Activated CD8-positive, alpha-beta memory T cell treated with anti-CD3 and anti-CD28 coated beads for 1 hour (primary cell): ENCODE measurements at places on chromosomes 16 and 17.
A peak's percentile ranks its signal among the peaks of the same experiment; 100 is the strongest.

DNA sequence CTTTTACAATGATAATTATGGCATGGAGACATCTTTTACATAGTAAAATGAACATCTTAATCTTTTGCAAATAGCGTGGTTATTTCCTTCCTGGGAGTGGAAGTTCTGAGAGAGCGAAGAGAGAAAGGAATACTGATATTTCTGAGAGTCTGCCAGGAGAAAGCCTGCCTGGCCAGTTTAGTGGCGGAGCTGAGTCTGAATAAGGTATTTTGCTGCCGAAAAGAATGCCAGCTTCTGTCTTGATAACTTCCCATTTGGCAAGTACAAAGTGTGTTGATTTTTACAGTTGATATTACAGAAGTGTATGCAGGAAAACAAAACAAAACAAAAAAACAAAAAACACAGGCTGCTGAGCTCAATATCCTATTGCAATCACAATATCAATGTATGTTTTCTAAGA is 55.9 kb downstream of the KCNJ2 start:
- no peak for DNase-seq

- DNase-seq: no peak
Measured at GRCh38 chr17:69501591-69502468, 87.3 kb downstream of the MAP2K6 start.

DNA sequence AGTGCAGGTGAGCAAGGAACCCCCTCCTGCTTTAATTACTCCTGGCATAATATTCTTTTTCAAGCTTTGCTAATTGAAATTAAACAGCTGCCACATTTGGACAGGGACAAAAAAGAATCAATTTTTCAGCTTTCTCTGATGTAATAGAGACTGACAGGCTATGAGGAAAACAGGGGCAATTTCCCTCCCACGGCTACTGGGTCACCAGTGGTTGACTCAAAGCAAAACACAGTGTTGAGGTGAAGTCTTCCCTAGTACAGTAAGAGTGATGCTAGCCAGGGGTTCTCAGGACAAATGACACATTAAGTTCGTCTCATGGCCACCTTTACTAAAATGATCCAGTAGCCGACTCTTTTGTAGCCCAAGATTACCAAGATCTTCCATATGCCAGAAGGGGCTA is 38.6 kb upstream of the PMFBP1 start:
- no peak for DNase-seq

- no peak for DNase-seq
Measured at GRCh38 chr17:67433248-67433924, 56.3 kb downstream of the PITPNC1 start.

- DNase-seq: no peak
Measured at GRCh38 chr17:19380481-19381301, 2.4 kb downstream of the MAPK7 start.

GRCh38 chr16:69494991-69495392 is 70.6 kb downstream of the CYB5B start:
- DNase-seq: no peak

DNA sequence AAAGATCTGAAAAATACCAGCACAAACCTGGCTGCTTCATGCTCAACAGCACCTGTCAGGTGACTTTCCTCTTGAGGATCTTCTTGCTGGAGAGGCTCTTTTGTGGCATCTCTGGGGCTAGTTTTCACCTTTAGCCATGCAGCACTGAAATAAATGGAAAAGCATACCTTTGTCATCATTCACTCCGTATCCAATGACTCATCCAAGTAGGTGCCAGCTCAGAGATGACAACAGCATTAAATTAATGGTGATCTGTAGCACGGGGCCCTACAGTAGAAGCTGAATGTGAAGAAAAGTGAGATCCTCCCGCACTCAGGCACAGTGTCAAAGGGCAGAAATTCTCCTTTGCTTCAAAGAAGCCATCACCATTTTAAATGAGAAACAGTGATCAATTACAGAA is 32.2 kb downstream of the KIAA0753 start:
- DNase-seq: no peak

DNA sequence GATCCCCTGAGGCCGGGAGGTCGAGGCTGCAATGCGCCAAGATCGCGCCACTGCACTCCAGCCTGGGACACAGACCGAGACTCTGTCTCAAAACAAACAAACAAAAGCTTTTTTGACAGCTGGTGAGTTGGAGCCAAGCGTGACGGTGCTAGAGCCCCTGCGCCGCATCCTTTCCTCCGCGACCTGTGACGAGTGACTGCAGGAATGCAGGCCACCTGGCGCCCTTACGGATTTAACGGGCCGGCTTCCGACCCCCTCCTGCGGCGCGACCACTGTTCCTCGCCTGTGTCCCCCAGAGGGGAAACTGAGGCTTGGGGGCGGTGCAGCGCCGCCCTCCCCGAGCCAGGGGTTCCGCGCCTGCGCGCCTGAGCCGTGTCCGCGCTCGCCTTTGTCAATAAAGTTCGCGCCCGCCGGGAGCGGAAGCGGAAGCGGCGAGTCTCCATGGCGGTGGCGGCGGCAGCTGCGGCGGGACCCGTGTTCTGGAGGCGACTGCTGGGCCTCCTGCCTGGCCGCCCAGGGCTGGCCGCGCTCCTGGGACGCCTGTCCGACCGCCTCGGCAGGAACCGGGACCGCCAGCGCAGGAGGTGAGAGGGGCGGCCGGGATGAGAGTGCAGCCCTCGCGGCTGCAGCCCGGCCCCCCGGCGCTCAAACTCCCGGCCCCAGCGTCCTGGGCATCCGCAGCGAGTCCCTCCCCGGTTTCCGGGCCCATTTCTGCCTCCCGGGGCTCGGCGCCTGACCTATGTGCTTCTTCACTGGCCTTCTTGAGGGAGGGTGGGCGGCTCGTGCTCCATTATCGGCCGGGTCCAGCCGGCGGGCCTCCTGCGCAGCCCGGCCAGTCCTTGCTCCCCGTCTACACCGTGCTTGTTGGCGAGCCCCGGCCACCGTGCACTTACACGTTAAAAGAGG is at the start of gene PGS1:
PGS1 (plus strand) TSS at position 425 of the 906 bp plus-strand sequence; CDS start at position 442, 17 bp downstream.
- DNase-seq: peak; percentile 73

DNA sequence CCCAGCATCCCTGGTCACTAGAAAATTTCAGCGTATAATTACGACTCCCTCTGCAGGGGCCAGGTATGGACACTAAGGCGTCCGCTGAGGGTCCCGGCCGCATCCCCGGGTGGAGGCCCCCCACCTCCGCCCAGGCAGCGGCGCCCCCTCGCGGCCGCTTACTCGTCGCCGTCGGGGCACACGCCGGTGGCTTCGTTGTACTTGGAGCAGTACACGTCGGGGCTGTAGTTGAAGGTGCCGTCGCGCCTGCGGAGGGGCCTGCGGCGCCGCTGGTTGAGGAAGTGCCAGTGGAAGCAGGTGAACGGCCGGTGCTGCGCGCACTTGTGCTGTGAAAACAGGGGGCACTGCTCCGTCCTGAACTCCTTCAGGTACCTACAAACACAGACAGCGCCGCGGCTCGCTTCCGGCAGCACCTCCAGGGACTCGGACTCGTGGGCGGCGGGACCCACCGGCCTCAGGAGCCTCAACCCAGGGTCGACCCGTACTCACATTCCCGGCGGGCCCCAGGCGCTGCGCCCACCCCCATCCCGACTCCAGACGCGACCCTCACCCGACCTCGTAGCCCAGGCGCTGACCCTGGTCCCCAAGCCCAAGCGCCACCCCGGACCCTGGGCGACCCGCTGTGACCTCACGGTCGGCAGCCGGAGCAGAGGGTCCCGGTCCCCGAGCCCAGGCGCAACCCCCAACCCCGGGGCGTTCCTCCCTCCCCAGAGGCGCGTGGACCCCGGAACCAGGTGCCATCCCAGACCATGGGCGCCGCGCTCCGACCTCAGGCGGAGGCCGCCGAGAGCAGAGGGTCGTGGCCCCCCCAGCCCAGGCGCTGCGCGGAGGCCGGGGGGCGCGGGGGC is 596 bp downstream of the UNKL start:
- peak; percentile 58 for DNase-seq

DNA sequence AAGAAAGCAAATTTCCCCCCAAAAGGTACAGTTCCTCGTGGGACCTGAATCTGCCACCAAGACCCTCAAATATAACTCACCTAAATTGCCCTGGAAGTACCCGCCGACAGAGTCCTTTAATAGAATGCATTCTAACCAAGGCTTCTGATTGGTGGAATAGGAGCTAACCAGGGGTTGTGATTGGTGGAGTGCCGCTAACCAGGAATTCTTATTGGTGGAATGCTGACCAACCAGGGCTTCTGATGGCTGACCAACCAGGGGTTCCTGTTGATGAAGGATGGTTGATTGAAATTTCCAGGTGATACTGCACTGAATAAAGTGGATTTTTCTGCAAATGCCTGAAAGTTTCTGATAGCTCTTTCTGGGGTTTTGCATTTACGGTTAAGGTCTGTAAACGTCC is 6.5 kb downstream of the TFAP4 start:
- no peak for DNase-seq

DNA sequence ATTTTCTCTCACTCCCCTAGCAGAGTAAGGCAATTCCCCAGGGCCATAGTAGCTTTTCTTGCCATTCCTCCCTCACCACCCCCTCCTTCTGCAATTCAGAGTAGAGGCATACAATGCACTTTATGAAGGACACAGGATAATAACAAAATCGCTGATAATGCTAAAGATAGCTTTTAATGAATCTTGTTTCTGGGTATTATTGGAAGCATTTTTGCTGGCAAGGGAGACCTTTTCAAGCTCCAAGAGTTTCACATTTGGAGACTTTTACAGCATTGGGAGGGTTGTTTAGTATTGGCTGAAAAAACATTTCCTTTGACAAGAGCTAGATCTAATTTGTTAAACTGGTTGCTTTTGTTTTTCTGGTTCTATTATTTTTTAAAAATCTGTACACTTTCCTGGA is 573.0 kb upstream of the C16orf82 start:
- DNase-seq: no peak

DNA sequence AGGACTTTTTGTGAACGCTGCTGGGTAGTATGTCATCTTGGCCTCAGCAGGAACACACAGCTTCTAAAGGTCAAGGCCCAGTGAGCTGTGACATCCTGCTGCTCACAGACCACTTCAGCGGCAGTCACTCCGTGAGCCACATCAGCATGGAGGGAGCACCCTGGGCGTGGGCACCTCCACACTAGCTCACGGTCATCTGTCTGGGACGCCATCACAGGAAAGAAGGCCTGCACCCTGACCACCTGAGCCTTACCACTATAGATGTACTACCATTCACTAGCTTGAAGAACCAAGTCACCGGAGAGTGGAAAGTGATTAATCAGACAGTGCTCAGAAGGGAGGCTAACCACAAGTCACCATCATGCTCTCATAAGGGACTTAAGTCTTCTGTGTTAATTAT is 3.3 kb downstream of the AXIN1 start:
- DNase-seq: no peak

- DNase-seq: no peak
Measured at GRCh38 chr17:1134634-1135324, 45.0 kb downstream of the ABR start.
